ENCODE measurements at places on chromosomes 6 and 20.

- DNase-seq, result peak; percentile 5
Measured at GRCh38 chr6:120774275-120774674, 560.0 kb downstream of the TBC1D32 start.

DNA sequence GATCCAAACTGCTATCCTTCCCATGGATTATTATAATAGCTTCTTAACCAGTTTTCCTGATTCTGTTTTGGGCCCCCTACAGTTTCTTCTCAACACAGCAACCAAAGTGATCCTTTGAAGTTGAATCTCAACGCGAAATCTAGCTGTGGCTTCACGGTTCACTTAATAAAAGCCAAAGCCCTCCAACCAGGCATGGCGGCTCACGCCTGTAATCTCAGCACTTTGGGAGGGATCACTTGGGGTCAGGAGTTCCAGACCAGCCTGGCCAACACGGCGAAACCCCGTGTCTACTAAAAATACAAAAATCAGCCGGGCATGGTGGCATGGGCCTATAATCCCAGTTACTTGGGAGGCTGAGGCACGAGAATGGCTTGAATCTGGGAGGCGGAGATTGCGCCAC lies 3.3 kb downstream of the RMND1 start:
- no peak for DNase-seq

DNA sequence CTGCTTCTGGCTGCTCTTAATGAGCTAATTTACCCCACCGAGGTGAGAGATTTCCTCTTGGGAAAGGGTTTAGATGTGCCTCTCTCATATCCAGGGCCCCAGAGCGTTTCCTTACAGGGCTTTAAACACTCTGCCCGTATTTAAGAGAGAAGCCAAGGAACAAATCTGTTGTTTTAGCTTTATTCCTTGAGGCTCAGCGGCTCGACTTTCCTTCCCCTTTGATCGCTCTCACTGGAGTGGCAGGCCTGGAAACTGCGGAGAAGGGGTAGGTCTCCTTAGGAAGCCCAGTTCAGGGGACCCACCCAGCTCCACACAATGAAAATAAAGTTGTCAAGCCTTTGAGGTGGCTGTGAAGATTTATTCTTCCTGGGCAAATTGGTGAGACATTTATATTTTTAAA lies 132.0 kb upstream of the JAG1 start:
- no peak for DNase-seq

DNA sequence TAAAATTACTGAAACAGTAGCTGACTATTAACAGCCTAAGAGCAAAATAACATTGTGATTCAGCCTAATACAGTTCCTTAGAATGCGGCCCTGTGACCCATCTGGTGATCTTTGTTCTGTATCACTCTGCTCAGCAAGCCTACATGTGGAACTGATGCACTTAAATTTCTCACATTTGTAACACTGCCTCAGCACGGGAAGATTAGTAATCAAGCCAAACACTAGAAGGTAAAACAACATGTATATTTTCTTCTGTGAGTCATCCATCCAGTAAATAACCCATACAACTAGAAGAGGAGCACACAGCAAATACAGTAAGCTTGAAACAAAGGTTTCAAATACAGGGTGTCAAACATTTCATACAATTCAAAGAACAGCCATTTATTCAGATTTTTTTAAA lies 189.7 kb upstream of the NOX3 start:
- no peak for DNase-seq

DNA sequence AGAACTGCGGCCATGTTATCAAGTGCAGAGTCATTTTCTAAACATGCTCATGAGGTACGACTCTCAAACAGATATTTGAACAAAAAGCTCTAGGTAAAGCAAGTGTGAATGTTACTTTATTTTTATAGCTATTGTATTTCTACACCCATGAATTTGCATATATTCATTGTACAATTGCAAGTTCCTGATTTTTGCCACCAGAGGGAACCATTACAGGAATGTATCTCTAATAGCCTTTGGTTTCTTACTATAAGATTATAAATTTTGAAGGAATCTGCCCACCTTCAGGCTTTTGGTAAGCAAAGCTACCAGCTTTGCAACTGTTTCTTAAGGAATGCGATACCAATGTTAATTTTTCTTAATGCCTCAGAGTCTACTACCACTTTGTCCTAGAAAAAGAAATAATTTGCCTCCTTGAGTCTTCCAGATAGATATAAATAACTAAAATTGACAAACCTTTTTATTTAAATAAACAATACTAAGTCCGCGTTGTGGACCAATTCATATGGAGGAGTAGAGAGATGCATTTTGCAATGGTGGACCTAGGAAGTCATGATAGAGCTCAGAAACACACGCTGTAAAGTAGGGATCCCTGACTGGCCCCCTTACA lies 125.4 kb upstream of the SAMD5 start:
- peak; percentile 54 for DNase-seq

DNA sequence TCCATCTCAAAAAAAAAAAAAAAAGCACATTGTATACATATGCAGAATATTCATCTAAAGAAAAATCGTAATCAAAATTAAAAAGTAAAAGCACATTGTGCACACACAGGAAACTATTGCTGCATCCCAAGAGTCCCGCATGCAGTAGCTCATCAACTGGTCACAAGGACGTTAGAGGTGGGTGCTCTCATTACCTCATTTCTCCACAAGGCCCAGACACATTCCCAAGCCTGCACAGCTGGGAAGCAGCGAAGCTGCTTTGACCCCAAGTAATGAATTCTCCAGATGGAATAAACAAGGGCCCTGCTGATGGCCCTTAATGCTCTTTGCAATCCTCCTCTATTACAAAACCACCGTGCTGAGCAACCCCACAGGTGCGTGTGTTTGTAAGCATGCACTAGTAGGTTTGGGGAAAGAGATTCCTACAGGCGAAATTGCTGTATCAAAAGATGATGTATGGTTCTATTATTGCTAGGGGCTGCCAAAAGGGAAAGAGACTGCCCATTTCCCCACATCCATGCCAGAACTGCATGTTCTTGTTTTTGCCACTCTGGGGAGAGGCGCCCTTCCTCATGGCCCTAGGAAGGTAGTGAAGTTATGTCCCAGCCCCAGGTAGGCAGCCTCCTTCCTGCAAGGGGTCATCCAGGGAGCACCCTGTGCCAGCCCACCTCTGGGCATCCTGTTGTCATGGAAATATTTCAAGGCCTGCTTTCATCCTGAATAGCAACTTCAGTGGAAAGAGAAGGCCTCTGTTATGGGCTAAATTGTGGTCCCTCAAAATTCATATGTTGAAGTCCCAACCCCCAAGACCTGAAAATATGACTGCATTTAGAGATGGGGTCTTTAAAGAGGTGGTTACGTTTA lies 34.6 kb upstream of the PTGIS start:
- no peak for DNase-seq

DNA sequence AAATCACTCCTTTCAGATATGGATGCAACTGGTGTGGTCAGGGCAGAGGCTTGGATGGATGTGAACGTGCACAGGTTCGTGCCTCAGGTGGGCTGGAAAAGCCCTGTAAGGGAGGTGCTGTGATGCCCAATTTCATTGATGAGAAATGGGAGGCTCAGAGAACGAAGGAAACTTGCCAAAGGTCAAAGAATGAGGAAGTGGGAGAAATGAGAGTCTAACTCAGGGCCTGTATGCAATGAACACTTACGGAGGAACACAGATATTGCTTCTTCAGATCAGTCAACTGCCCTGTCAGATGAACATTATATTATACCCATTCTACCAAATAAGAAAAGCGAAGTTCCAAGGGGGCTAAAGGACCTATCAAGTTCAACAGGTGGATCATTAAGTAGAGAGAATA lies 134.7 kb downstream of the RCAN2 start:
- DNase-seq, result no peak

DNA sequence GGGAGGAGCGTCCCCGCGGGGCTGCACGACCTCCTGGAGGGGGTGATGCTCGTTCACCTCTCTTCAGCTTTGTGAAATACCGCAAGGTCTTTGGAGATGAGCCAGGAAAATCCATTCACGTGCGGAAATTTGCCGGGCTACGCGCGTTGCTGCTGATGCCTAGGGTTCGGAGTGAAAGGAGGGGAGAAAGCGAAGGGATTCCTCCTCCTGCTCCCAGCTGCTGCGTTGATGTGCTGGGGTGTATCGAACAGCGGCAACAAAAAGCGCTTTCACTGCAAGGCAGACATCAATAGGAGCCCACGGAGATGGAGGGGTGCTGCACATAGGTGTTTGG lies 391 bp upstream of the B3GAT2 start:
- no peak for DNase-seq

GRCh38 chr6:56638760-56639159 lies 3.9 kb downstream of the DST start:
- no peak for DNase-seq

DNA sequence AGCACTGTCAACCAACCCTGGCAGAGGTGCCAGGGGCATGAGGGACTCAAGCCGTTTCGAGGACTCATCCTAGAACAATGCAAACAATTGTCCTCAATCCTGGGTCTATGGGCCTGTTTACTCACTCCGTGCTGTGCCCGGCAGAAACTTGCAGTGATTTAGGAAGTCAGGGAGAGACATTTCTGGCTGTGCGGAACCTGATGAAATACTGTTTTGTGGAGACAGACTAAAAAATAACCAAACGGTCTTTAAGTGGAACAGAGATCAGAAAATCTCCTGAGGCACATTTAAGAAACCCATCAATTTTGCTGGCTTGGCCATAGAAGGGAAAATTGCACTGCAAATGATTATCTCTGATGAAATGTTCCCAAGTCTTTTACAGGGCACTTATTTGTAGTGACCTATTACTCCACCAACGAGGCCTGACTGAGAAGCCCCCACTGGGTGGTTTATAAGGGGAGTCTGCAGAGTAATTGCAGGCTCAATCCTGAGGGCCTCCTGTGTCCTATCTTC lies 79.8 kb upstream of the KCNK16 start:
- DNase-seq, result no peak

GRCh38 chr6:5762561-5762968 lies 244.2 kb downstream of the NRN1 start:
- DNase-seq, result no peak

DNA sequence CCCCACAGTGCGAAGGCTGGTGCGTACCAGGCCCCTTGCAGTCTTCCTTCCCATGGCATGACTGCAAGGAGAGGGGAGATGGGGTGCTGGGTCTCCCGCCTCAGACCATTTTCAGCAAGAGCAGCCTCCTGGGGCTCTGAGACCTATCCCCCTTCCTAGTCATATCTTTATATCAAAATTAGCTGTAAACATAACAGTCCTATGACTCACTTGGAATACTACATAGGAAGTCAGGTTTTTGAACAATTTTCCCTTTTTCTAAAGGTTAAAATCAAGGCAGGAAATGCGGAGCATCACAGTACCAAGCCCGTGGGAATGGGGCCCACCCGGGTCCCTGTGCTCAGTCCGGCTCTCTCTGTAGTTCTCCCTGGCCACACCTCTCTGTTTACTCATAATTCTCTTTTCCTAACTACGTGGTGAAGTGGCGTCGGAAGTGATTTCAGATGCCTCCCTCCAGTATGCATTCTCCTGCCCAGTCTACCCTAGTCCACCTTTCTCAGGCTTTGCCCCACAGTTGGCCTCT lies 109.8 kb upstream of the TMEM170B start:
- no peak for DNase-seq

GRCh38 chr6:11845664-11846577 lies 67.3 kb upstream of the ADTRP start:
- DNase-seq, result no peak

GRCh38 chr6:164665328-164665727 lies 644.1 kb downstream of the C6orf118 start:
- no peak for DNase-seq

- peak; percentile 86 for DNase-seq
Measured at GRCh38 chr20:57451795-57452661, 60.8 kb downstream of the RBM38 start.

GRCh38 chr6:27183060-27183832 lies 64.3 kb upstream of the PRSS16 start:
- no peak for DNase-seq

DNA sequence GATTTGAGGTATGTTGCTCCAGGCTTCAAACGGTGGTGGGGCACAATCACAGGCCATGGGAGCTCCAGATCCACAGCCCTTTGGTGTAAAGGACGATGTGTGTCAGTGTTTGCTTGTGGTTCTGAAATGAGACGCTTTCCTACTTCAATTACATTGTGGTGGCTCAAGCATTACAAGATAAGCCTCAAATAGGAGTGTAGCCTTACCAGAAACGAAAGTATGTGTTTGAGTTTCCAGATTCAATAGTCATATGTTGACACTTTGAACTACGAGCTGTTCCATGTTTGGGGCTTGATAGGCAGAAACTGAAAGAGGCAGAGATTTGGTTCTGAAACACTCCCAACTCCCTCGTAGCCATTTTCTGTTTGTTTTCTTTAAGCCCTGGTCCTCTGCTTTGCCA lies 187.1 kb downstream of the MYLK4 start:
- DNase-seq, result no peak
